ENCODE measurements at places on chromosomes 4 and X. TPM values are rescaled to one million over a fixed set of nuclear protein-coding genes. Genes with fewer than 3 reads are reported as not detected.
A peak's percentile ranks its signal among the peaks of the same experiment; 100 is the strongest.

MAGEB17 gene
- total RNA-seq = not detected

- no peaks in the 10 kb centered on the region for H3K36me3 ChIP-seq
- H3K27ac ChIP-seq = no peak overlapping the region
- no peak overlapping the region for H3K4me3 ChIP-seq
- no peak for DNase-seq
- no peaks in the 10 kb centered on the region for H3K27me3 ChIP-seq
- H3K4me1 ChIP-seq = no peaks in the 10 kb centered on the region
These were observed 45.6 kb downstream of the CCDC149 start for GRCh38 chr4:24867251-24867650.

- H3K27ac ChIP-seq = no peak overlapping the region
- no peak for DNase-seq
- H3K4me3 ChIP-seq = no peak overlapping the region
These were observed 6.9 kb upstream of the HDAC6 start for GRCh38 chrX:48794911-48795515.

DNA sequence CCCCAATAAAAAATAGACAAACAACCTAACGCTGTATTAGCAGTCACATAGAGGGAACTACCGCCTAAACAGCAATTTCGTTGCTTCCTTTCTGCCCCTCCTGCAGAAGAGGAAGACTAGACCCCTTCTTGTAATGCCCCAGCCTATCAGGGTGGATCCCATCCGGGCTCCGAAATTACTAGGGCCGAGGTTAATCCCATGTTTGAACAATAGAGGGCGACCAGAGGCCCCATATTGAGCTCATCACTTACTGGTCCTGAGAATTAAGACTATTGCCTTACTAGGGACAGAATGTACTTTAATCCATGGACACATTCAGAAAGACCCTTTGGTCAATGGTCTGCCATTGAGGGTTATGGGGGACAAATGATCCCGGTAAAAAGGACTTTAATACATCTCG, 11.8 kb upstream of the ZNF630 start:
- H3K4me3 ChIP-seq = no peak overlapping the region
- H3K27me3 ChIP-seq = no peaks in the 10 kb centered on the region
- H3K36me3 ChIP-seq = no peaks in the 10 kb centered on the region

GRCh38 chrX:71292669-71293365, 8.7 kb upstream of the ITGB1BP2 start:
- H3K4me3 ChIP-seq = no peak overlapping the region
- no peaks in the 10 kb centered on the region for H3K4me1 ChIP-seq
- no peak overlapping the region for H3K27ac ChIP-seq
- DNase-seq = no peak

- no peaks in the 10 kb centered on the region for H3K4me1 ChIP-seq
- H3K27ac ChIP-seq = no peak overlapping the region
- H3K4me3 ChIP-seq = no peak overlapping the region
- H3K36me3 ChIP-seq = no peaks in the 10 kb centered on the region
- DNase-seq = no peak
- no peaks in the 10 kb centered on the region for H3K27me3 ChIP-seq
These were observed 25.5 kb downstream of the ADGRL3 start for GRCh38 chr4:61225656-61226055.

DNA sequence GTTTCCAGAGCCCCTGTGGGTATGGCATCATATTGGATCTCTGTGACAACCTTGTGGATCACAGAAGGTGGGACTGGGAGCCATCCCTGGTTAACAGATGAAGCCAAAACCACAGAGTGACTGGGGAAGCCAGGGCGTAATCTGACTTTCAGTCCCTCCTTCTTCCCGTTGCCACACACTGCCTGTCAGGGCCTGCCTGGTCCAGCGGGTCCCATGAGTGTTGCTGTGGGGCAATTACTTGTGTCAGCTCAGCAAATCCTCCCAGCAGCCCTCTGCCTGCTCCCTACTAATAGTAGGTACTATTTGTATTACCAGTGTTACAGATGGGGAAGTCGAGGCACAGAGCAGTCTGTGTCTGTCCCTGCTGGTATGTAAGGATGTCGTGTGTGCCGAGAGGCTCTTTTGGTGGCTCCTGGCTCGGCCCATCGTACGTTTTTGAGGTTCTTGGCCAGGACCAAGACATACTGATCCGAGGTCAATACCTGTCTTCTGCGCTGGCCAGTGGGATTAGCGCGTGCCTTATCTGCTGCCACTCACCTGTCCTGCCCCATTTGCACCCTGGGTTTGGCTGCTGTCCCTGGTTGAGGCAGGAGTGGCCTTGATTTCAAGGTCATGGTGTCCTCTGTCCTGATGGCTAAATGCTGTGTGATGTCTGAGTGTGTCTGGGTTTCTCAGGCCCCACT, 5.7 kb downstream of the NSG1 start:
- H3K4me1 ChIP-seq = peaks cover 12% of the 10 kb centered on the region
- no peaks in the 10 kb centered on the region for H3K36me3 ChIP-seq
- H3K27ac ChIP-seq = no peak overlapping the region
- no peak for DNase-seq

DNA sequence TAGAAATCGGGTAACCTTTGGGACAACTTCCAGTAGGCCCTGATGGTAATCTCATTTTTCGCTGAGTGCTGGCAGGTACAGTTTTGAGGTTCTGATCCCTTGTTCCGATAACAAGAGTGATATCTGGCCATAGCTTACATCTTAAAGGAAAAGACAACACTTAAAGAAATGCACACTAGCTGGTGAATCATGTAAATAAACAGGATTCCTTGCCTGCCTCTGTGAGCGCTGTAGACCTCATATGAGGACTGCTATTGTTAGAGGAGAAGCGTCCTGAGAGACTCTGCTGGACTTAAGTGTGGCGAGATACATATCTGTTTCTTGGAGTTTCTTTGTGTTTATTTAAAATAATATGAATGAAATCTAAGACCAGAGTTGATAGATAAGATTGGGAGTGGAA, 149.3 kb upstream of the SLC4A4 start:
- H3K27ac ChIP-seq = no peak overlapping the region
- H3K4me1 ChIP-seq = no peaks in the 10 kb centered on the region
- no peak for DNase-seq
- no peak overlapping the region for H3K4me3 ChIP-seq
- no peaks in the 10 kb centered on the region for H3K27me3 ChIP-seq

- H3K27me3 ChIP-seq = no peaks in the 10 kb centered on the region
- H3K36me3 ChIP-seq = no peaks in the 10 kb centered on the region
- H3K4me1 ChIP-seq = no peaks in the 10 kb centered on the region
- DNase-seq = no peak
These were observed 25.3 kb upstream of the GATB start for GRCh38 chr4:151786158-151786495.

DNA sequence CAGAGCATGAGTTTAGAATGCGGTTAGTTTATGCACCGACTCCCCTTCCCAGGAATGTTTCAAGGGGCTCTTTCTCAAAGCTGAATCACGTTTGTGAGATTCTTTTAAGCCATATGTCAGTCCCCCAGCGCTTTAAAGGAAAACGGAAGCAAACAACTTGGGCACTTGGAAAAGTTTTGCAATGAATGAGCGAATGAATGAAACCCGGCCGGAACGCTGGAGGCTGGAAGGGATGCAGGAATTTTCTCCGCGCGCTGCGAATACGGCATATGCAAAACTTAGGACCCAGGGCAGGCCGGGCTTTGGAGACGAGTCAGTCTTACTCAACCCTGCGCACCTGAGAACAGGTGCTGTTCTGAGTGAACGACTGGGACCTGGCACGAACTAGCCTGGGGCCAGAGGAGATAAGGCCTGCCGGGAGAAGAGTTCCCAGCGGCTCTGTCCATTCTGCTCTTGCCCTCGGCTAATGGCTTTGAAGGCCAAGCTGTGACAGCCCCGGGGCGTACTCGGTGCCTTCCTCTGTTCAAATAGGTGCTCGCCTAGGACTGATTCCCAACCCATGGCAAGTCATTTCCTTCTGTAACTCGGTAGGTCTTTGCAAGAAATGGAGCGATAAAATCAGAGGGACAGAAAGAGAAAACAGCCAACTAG, 743 bp upstream of the NRK start:
- H3K27ac ChIP-seq = no peak overlapping the region
- H3K4me1 ChIP-seq = no peaks in the 10 kb centered on the region
- H3K27me3 ChIP-seq = no peaks in the 10 kb centered on the region
- no peaks in the 10 kb centered on the region for H3K36me3 ChIP-seq
- DNase-seq = no peak

DNA sequence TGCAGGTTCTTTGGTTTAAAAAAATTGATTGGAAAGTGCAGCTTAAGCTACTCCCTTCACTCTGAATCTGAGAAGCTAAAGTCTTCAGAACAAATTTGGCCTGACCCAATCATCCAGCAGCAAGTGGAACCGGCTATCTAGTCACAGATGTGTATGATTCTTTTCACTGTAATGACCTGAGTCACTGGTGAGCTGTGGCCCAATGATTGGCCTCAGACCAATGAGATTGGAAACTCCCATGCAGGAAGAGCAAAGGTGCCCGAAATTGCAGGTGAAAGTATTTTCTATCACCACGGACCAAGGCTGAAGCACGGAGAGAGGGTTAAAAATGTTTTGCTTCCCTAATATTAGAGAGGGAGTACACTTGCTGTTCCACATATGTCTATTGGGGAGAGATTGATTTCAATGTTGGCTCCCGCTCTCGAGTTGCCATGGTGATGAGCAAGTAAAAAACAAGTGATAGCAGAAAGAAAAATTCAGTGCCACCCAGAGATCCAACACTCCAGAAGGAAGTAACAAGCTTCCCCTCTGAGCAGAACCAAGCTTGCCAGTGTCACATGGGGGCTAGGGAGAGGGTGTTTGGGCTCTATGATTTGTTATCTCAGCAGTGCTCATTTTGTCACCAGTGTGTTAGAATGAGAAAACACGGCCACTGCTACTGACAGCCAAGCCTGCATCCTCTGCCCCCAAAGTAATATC, 11.2 kb downstream of the RIPPLY1 start:
- H3K27me3 ChIP-seq = no peaks in the 10 kb centered on the region
- H3K4me1 ChIP-seq = peaks cover 11% of the 10 kb centered on the region
- peak; percentile 67 for DNase-seq
- no peaks in the 10 kb centered on the region for H3K36me3 ChIP-seq
- H3K4me3 ChIP-seq = no peak overlapping the region

GRCh38 chrX:109840585-109840984, 107.5 kb upstream of the ACSL4 start:
- DNase-seq = no peak
- no peaks in the 10 kb centered on the region for H3K36me3 ChIP-seq
- H3K27me3 ChIP-seq = no peaks in the 10 kb centered on the region
- no peak overlapping the region for H3K4me3 ChIP-seq

TLR6 gene
- 8.3 TPM for total RNA-seq

DNA sequence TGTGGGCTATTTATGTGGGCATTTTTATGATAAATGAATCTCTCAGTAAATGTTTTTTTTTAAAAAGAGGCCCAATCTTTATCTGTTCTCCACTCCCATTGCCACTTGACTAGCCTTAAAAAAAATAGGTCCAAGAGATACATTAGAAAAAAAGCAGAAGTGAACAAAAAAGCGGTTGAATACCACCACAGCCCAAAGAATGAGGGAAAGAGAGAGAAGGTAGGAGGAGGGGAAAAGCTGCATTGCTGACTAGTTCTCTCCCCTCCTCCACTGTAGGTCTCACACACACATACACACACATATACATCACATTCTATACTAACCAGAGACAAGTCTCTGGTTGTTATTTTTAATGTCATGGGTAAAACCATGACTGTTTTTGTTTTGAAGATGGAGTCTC, 95.8 kb upstream of the IL13RA1 start:
- H3K27me3 ChIP-seq = no peaks in the 10 kb centered on the region
- DNase-seq = no peak
- no peak overlapping the region for H3K4me3 ChIP-seq
- H3K27ac ChIP-seq = no peak overlapping the region
- H3K36me3 ChIP-seq = no peaks in the 10 kb centered on the region
- H3K4me1 ChIP-seq = no peaks in the 10 kb centered on the region

FAM193A gene
- 31.4 TPM for total RNA-seq

TEX28 gene
- not detected for total RNA-seq

MTCP1 gene
- total RNA-seq = 6.9 TPM

DNA sequence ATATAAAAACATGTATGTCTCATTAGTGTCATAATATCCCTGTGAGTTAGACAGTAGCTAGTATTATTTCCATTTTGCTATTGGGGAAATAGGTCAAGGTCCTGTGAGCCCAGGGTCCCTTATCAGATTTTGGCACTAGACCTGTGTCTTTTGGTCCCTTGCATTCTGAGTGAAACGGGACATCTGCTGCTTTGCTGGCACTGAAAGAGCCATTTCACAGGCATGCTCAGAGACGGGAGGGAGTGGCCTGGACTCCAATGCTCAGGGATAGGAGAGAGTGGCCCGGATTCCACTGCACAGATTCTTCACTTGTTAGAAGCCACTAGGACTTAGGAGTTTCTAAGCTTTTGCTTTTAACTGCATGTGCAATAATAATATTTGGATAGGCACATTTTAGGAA, 177.2 kb downstream of the TSPAN5 start:
- no peak for DNase-seq
- H3K27me3 ChIP-seq = no peaks in the 10 kb centered on the region
- H3K36me3 ChIP-seq = no peaks in the 10 kb centered on the region
- H3K4me1 ChIP-seq = peaks cover 13% of the 10 kb centered on the region
- H3K4me3 ChIP-seq = no peak overlapping the region

- no peaks in the 10 kb centered on the region for H3K4me1 ChIP-seq
- H3K27ac ChIP-seq = no peak overlapping the region
- no peaks in the 10 kb centered on the region for H3K27me3 ChIP-seq
These were observed 108.3 kb upstream of the TAPT1 start for GRCh38 chr4:16334601-16335000.
